NCI-H510A (cell line): ENCODE measurements at places on chromosomes 7 and 10.

- DNase-seq, result peak; percentile 48
Measured at GRCh38 chr7:100088621-100089457, at the start of gene COPS6. TSS of gene COPS6 (plus strand) at chr7:100088969. CDS start at chr7:100088991, 22 bp downstream.

DNA sequence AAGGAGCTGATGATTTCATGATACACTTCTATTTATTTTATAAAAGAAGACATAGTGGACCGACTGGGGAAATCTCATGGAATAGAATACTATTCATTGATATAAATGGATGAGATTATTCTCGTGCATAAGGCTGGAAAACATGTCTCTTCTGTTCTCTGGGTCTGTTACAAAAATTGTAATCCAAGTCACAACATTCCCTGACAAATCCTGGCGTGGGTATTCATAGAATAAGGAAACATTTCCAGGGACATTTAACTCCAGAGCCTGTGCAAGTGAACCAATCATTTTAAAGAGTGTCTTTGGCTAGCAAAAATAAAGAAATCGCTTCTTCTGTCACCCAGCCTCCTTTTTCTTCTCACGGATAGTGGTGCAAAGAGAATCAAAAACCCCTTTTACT, 1148.5 kb upstream of the AUTS2 start:
- no peak for DNase-seq

GRCh38 chr7:90965211-90965610, 299.0 kb upstream of the FZD1 start:
- no peak for DNase-seq

DNA sequence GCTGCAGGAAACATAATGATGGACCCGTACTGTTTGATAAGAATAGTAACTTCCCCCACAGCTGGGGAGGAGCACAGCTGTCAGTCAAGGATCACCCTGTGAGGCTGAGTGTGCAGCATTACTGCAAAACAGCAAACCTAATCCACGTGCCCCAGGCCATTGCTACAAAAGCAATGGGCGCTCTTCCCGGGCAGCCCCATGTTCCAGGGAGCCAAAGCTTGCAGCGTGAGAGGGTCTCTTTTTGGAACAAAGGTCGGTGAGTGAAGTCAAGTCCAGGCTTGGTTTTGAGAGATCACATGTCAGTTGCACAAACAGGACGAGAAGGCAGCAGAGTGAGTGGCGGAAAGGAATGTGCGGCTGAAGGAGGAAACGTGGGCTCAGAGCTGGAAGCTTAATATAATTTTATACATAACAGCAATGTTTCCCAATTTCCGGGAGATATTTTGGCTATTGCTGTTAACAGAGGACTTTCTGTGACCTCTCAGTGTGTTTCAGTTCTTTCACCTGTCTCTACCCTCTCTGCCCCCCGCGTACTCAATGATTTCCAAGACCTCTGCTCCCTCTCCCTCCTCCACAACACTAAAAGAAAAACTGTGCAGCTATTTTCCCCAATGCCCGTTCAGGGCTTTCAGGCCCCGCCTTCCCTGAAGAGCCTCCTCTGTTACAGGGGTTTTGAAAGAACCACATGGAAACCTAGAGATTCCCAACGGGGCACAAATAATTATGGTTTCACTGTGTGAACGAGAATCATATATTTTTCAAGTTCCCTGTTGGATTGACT, 128.9 kb downstream of the MTPAP start:
- DNase-seq, result no peak

GRCh38 chr7:150413640-150414081, 34.5 kb downstream of the ZNF775 start:
- no peak for DNase-seq

GRCh38 chr10:123154711-123155505, 706 bp downstream of the BUB3 start:
- no peak for DNase-seq

DNA sequence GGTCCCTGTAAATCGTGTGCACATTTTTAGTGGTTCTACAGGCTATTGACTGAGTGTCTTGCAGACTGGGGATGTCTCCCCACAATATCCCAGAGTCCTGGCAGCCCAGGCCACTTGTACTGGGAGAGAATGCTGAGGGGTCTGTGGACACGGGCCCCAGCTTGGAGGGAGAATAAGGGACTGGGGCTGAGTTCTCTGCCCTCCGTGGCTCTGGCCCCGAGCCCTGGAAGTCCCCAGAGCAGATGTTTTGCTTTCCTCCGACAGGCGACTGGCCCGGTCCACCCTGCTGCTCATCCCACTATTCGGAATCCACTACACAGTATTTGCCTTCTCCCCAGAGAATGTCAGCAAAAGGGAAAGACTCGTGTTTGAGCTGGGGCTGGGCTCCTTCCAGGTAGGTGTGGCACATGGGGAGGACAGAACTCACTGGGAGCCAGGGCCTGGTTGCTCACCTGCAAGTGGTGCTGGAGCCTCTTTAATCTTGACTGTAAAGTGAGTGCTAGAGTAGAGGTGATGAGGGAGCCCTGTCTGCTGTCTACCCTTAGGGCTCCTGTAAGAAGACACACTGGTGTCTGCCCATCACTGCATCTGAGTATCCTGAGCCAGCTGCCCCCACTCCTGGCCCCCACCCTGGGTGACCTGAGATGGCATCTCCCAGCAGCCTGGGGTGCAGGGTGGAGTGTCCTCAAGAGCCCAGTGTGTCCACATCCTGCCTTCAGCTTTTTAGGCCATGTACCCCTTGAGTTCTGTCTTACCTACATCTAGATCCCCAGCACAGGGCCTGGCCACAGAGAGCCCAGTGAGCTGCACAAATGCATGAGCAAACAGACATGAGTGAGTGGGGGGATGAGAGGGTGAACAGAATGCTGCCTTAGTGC, 51.1 kb downstream of the ADCYAP1R1 start:
- no peak for DNase-seq

GRCh38 chr10:73517166-73517888, 21.5 kb upstream of the PPP3CB start:
- DNase-seq, result no peak

DNA sequence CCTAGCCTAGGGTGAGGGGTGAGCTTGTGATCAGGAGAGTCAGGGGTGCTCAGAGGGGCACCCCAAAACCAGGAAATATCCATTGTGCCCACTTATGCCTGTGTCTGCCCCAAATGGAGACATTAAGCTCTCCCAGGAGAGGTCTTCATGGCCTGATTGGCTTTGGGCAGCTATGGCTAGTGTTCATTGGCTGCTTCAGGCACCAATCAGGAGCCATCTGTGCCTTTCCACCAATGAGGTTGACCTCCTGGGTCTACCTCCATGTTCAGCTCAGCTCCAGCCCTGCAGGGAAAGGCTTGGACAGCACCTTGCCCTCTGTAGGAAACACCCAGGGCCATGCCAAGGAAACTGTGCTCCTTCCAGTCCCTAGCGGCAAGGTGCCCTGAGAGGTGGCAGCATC, 23.9 kb upstream of the HSPB1 start:
- no peak for DNase-seq

- no peak for DNase-seq
Measured at GRCh38 chr10:10208196-10208595, 809.5 kb upstream of the CELF2 start.

- DNase-seq, result no peak
Measured at GRCh38 chr10:91296471-91296870, 76.0 kb downstream of the PCGF5 start.

DNA sequence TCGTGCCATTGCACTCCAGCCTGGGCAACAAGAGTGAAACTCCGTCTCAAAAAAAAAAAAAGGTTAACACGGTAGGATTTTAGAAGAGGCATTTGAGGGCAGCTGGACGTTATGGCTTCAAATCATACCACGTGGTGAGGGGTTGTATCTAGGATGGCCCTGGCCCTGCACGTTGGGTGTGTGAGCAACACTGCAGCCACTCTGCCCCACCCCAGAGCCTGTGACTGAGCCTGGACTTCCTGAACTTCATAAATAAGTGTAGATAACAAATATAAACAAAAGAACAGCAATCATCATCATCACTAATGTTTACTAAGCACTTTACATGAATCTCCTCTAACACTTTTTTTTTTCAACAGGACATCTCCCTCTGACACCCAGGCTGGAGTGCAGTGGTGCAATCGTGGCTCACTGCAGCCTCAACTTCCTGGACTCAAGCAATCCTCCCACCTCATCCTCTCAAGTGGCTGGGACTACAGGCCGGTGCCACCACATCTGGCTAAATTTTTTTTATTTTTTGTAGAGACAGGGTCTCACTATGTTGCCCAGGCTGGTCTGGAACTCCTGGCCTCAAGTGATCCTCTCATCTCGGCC, 169.5 kb upstream of the FRMD4A start:
- DNase-seq, result no peak

DNA sequence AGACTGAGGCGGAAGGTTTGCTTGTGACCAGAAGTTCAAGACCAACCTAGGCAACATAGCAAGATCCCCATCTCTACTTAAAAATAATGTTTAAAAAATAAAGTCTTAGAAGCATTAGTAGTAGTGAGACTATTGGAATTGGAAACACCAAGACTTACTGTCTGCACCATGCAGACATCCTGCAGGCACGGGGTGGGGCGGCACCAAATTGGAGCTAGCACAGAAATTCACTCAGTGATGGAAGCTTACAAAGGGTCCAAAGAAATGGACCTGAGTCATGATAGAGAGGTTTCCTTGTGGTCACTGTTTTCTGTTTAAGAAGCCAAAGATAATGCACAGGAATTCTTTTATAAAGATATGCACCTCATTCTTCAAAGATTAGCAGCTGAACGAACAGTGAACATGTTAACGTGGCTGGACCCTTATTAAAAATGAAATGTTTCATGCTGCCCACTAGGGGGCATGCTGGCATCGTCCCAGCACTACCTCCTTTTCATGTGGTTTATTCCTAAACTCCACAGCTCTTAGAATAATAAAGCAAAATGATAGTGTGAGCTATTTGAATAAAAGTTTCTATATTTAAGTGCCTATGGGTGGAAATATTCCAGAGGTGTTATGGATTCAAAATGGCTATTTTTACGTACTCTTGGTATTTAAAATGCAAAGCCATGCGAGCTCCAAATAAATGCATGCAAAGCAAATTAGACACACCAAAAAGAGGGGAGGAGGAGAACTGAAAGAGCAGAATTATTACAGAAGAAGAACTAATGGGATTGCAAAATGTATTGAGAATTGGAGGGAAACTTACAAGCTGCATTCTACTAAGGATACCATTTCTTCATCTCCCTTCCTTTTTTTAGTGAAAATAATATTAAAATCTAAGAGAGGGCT, 28.6 kb downstream of the PDSS1 start:
- no peak for DNase-seq

GRCh38 chr10:80702143-80702542, 164.4 kb downstream of the SH2D4B start:
- no peak for DNase-seq

- DNase-seq, result no peak
Measured at GRCh38 chr10:60645980-60646379, 132.3 kb upstream of the CDK1 start.

DNA sequence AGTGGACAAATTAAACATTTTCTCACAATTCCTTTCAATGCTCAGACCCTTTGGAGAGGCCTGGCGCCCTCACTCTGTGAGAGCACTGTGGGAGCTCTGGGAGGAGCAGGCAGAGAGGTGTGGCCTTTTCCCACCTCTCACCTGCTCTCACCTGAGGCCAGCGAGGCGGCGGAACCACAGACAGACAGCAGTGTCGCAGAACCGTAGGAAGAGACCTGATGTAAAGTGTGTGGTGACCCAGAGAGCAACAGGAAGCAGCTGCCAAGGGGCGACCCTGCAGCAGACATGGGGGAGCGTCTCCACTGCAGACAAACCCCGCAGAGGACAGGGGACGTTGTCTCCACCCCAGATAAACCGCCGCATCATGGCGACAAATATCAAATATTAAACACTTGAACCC, 15.6 kb upstream of the PARP12 start:
- peak; percentile 26 for DNase-seq

- no peak for DNase-seq
Measured at GRCh38 chr7:36395171-36395894, 5.7 kb downstream of the ANLN start.

GRCh38 chr7:22548313-22548712, 48.3 kb upstream of the STEAP1B start:
- DNase-seq, result no peak

- DNase-seq, result no peak
Measured at GRCh38 chr10:7318836-7319235, 92.0 kb downstream of the SFMBT2 start.

DNA sequence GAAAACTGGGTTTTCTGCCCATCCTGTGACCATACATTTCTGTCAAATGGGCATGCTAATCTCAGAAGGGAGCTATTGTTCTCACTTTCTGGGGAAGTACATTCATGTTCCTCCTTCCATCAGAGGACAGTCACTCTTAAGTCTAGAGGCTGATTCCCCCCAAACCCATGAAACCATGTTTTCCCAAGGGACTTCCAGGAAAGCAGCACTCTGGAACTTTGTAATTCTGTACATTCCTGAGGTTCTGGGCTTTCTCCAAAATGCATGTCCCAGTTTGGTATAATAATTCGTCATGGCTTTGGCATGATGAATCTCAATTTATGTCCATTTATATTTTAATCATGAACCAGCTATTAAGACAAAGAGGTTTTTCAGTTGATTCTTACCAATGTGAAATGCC, 688.1 kb downstream of the LRMDA start:
- no peak for DNase-seq

- DNase-seq, result no peak
Measured at GRCh38 chr10:35643151-35644049, 1.3 kb upstream of the FZD8 start.

GRCh38 chr7:121002-121785, 71.2 kb upstream of the FAM20C start:
- DNase-seq, result no peak

- DNase-seq, result no peak
Measured at GRCh38 chr7:21771906-21772610, 173.6 kb downstream of the CDCA7L start.

GRCh38 chr7:70322856-70323255, 724.6 kb downstream of the AUTS2 start:
- DNase-seq, result no peak

DNA sequence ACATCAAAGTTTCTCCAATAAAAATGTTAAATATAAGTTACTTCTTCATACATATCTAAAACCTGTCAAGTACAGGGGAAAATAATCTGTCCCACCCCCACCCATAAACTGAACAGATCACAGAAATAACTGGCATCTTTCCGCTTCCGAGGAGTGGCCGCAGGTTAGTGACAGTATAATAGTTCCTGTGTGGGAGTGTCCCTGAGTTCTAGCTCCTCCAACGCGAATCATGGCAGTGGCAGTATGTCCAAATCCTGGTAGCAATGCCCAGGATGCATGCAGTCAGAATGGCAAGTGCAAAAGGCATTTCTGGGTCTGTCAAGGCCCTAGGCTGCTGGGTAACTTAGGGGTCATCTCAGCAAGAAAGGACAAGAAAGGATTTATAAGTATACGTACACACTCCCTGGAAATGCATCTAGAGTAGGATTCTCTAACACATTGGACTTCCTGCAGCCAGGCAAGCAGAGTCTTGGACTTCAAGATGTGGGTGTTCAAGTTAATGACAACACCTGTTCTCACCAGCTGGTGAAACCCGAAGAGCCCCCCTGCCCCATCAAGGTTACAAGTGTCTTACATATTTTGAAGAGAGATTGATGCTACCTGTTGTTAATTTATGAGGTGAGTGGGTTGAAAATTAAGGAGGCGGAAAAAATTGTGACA, 94.4 kb upstream of the COL1A2 start:
- no peak for DNase-seq

GRCh38 chr10:103712146-103712545, 143.2 kb downstream of the SH3PXD2A start:
- no peak for DNase-seq
